ENCODE measurements at places on chromosomes 6 and 20.

DNA sequence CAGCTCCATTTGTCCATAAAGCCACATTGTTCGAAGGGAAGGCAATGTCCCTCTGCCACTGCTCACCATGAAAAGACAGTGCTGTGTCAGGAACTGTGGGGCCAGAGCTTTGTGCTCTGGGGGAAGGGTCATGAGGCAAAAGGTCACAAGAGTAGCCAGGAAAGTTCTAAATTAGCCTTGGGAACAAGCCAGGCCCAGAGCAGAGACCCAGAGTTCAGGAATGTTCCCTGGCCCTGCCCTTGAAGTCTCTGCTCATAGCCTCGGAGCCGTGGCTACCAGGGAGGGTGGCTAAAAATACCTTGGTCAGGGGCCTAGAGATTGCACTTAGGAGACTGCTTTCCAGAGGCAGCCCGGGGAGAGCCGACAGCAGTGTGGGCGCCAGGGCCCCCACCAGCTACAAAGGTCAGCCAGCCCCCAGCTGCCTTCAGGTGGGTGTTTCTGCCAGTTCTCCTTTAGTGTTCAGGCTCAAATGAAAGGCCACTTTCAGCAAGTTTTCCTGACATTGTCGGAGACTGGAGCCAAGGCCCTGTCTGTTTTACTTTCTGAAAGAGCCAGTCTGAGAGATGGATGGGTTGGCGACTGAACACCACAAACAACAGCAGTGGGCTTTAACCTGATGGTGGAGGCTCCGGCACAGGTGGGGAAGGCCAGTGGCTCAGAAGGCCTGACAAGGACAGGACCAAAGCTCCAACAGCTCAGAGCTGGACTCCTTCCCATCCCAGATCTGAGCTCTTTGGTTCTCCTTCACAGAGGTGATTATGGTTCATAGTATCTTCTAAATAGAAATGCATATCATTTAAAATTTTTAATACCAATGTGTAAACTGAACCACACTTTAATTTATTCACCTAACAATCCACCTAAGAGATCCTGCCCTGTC lies 76.2 kb downstream of the CDH26 start:
- no peak for DNase-seq

DNA sequence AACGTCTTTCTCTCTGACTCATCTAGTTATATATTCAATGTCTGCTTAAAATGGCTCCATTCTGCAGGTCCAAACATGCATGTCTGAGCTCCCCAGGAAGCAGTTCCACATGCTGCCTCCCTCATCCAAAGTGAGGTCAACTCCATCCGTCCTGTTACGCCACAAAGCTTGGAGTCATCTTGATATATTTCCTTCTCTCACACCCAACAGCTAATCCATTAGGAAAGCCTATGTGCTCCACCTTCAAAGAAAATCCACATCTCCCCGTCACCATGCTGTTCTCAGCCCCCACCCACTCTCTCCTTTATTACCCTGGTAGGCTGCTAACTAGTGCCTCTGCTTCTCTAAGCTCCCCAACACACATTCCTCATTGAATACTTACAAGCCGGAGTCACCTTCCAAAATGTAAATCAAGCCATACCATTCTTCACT lies 130.2 kb upstream of the SYNDIG1 start:
- no peak for DNase-seq

GRCh38 chr20:11080781-11081377 lies 407.1 kb upstream of the JAG1 start:
- DNase-seq: no peak

GRCh38 chr6:166830185-166830890 lies 126.0 kb downstream of the RNASET2 start:
- peak; percentile 7 for DNase-seq

GRCh38 chr6:137087902-137088301 lies 43.1 kb upstream of the IL20RA start:
- DNase-seq: no peak

- no peak for DNase-seq
These were observed 87.5 kb downstream of the DACT2 start for GRCh38 chr6:168232062-168232461.

DNA sequence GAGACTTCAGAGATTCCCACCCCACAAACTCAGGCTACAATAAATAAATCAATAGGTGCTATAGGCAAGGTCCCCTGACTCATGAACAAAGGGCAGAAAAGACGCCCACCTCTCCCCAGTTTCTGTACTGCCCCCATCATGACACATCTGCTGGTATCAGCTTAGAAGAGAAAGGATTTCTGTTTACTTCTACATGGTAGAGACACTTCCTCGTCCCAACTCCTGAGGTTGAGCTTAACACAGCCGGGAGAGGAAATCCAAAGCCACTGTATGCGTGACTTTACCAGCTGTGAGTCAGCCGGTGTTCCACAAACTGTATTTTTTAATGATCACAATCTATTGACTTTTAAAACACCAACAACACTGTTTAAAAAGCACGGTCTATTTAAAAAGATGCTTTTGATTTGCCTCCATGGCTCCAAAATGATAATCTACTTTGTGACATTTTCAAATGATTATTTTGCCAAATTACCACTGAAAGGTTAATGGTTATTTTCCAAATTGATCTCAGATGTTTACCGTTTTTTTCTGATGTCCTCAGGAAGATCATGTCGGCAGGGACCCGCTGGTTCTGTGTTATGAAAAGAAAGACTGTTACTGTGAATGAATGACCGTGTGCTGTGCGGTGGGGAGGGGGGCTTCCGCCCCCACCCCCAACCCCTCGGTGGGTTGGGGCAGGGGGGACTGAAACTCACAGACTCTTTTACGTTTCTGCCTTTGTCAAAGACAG lies 72.5 kb downstream of the ATP9A start:
- no peak for DNase-seq

DNA sequence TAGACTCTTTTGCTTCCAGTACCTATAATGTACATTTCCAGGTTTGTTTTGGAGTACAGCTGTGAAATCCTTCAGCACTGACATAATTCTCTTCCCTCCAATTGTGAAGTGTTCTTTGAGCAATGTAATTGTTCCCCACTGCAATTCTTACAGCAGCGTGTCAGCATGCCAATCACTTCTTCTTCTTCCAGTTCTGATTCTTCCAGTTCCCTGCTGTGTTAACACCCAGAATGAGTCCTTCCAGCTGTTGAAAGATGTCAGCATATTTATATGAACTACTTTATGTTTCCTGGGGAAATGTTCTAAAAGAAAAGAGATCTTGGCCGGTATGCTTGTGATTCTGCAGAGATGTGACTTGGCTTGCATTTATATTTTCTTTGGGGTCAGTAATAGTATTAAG lies 213.9 kb downstream of the UNC5CL start:
- no peak for DNase-seq

DNA sequence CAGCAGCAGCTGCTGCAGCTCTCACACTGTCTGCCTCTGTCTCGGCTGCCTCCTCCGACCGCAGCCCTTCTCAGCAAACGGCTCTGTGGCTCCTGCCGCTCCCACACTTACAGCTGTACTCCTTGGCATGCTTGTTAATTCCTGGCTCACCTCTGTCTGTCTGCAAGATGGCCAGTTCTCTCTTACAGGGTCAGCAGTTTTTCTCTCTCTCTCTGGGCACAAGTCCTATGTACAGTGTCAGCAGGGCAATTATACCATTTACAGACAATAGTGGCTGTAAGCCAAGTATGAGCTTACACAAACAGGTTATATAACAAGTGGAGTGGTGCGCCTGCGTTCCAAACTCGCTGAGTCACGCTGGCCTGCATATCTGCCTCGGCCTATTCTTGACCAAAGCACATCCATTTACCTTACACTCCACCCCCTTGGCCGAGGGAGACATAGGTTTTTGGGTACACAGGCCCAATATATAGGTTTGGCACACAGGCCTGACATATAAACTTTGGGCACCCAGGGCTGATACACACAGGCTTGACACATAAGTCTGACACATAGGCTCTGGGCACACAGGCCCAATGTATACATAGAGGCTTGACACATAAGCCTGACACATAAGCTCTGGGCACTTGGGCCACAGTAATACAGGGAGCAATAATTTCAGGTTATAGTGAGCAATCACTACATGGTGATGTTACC lies 4.4 kb downstream of the ZKSCAN3 start:
- DNase-seq: no peak

GRCh38 chr6:27872642-27873020 lies 39.6 kb downstream of the OR2B2 start:
- no peak for DNase-seq

DNA sequence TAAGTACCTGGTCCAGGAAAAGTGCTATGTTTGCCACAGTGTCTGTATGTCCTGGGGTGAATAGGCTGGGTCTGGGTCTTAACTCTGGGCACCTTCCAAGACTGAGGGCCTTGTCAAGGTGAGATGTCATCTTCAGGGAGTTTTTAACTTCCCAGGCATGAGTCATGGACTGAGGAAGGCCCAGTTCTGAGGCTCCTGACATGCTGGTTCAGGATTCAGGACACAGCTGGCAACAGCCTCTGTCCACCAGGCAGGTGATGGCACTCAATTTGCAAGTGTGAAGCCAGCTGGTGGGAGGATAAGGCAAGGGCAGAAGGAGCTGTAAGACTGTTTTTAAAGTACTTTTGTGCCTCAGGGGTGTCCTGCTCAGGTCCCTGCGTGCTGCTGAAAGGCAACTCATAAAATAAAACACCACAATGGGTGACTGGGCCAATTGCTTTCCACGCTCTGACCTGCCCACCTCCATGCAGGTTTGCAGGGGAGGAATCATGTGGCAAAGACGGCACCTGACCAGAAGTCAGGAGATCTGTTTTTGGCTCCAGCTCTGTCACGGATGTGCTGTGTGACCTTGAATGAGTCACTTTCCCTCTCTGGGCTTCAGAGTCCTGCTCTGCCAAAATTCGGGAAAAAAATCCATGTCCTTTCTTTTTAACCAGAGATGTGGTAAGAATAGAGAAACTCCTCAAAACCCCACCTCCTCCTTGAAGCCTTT lies 4.9 kb upstream of the PACSIN1 start:
- DNase-seq: no peak

GRCh38 chr6:98092331-98092730 lies 742.0 kb upstream of the POU3F2 start:
- DNase-seq: no peak

Data from CD4-positive, alpha-beta T cell treated with Interleukin-4 for 4 hours (primary cell).